ENCODE measurements at places on chromosomes 11 and 22.

GRCh38 chr11:106990331-106990730 lies 27.9 kb downstream of the GUCY1A2 start:
- DNase-seq: no peak

GRCh38 chr11:2708757-2709281 lies 9.0 kb upstream of the KCNQ1OT1 start:
- DNase-seq: no peak

- no peak for DNase-seq
Observed at GRCh38 chr11:72730243-72730642, 22.0 kb downstream of the ARAP1 start.

DNA sequence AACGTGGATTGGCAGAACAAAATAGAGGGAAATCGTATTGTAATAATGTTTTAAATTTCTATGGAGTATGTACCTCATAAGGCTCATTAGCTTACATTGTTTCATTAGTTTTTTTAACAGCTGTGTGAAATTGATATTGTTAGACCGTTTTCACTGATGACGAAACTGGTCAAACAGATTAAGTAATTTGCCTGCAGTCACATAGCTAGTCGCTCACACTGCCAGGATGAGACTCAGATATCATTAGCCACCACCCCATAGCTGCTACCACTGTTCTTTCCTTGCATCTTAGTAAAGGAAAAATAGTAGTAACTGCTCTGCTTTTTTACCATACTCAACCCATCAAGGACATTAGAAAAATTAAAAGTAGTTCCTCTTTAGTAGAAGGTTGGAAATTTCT lies 64.0 kb downstream of the DKK3 start:
- DNase-seq: no peak

DNA sequence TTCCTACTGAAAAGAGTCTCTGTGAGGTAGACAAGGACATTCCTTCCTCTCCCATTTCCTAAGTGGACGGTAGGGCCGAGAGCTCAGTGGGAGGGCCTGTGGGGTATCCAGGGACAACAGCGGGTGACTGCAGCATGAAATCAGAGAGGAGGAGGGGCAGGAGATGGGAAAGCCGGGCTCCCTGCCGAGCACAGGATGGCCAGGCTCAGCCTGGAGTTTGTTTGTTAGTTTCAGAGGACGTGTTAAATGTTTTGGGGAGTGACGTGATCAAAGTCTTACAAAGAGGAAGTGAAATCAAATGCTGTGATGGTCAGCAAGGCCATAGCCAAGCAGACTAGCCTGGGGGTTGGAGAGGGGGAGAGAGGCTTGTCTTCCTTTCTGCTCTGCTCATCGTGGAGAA lies 152.7 kb downstream of the ADAMTS15 start:
- no peak for DNase-seq

- DNase-seq: no peak
Observed at GRCh38 chr11:2776351-2777061, 76.7 kb upstream of the KCNQ1OT1 start.

DNA sequence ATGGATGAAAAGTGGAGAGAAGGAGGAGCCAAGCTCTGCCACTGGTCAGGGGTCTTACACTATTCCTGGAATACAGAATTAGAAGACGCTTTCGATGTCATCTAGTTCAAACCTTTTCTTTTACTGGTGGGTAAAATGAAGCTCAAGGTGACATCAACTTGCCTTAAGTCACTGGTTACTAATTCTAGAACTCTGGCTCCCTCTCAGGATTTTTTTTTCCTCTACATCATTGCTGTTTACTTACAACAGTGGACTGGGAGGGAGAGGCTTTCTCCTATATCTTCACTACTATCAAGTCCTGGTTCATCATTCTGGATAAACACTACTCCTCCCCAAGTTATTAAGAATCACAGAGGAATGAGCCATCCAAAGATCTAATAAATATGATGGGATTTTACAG lies 82.9 kb downstream of the ETS1 start:
- DNase-seq: no peak
